Vagina (tissue), 2 donors: ENCODE measurements at places on chromosomes 12 and 14. TPM values are rescaled to one million over a fixed set of nuclear protein-coding genes. Genes with fewer than 3 reads are reported as not detected.

DNA sequence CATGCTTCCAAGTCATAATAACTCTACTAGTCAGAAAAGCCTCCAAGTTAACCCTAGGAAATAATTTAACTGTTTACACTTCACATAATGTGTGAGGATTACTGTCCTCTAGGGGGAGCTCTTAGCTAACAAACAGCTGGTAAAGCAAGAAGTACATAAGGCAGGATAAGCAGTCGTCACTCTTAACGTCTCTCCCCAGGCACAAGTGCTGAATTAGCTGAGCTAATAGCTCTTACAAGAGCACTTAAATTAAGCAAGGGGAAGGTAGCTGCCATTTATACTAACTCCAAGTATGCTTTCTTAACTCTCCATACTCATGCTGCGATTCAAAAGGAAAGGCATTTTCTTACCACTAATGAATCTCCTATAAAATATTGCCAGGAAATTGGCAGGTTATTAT, 79.3 kb upstream of the TSPAN11 start:
- no peak overlapping the region for H3K4me3 ChIP-seq
- H3K4me1 ChIP-seq, result peaks cover 5% of the 10 kb centered on the region
- no peaks in the 10 kb centered on the region for H3K36me3 ChIP-seq
- no peaks in the 10 kb centered on the region for H3K27me3 ChIP-seq
- H3K27ac ChIP-seq, result no peak overlapping the region
- DNase-seq, result no peak

DNA sequence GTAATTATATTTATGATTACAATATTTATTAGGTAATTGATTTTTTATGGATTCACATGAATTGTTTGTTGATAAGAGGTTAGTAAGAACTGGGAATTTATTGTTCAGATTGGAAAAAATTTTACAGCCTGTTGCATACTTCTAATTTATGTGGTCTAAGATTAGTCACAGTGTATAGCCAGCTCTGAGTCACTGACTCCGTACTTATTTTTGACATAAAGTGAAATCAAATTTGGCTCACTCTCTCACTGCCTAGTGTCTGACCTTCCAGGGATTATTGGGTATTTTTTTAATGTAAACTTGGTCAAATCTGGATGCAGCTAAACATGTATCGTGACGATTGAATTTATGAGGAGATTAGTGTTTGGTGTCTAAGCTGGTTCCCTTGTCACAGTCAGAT, 109.3 kb downstream of the PTPRQ start:
- H3K36me3 ChIP-seq, result no peaks in the 10 kb centered on the region
- H3K27ac ChIP-seq, result peak overlapping the region; percentile 10
- H3K4me1 ChIP-seq, result peaks cover 15% of the 10 kb centered on the region

DNA sequence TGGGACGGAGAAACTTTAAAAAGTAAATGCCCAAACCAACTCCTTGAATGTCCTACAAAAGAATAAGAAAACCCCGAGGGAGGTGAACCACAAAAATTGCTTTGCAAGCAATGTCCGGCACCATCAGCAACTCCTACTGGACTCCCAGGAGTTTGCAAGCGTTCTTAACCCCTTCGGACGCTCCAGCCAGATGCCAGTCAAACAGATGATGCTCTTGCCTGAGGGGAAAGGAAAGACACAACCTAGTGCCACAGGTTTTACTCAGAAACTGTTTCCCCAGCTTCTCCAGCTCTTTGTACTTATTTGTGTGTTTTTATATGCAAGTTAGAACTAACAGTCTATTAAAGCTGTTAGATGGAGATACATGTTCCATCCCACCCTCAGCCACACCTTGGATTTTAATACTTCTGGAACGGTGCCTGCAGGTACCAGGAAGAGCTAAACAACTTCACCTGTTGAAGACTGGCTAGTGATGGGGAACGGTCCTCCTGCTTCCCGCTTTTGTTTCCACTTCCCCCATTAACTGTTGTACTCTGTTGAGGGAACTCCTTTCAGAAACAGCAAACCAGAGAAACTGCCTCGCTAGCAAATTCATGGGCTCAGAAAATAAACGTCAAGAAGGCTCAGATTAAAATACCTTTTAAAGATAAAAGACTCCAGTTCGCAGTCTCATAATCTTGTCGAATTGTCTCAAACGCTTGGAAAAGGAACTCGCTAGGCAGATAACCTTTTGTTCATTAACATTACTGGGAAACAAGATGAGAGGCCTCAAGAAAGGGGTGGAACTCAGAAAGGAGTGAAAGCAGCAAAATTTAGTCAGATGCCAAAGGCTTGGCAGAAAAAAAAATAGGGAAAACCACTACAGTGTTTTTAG, 1.1 kb upstream of the FERMT2 start:
- peak overlapping the region; percentile 98 for H3K27ac ChIP-seq
- peak overlapping the region; percentile 89 for H3K4me3 ChIP-seq
- peaks cover 21% of the 10 kb centered on the region for H3K4me1 ChIP-seq
- DNase-seq, result no peak
- H3K36me3 ChIP-seq, result no peaks in the 10 kb centered on the region

DNA sequence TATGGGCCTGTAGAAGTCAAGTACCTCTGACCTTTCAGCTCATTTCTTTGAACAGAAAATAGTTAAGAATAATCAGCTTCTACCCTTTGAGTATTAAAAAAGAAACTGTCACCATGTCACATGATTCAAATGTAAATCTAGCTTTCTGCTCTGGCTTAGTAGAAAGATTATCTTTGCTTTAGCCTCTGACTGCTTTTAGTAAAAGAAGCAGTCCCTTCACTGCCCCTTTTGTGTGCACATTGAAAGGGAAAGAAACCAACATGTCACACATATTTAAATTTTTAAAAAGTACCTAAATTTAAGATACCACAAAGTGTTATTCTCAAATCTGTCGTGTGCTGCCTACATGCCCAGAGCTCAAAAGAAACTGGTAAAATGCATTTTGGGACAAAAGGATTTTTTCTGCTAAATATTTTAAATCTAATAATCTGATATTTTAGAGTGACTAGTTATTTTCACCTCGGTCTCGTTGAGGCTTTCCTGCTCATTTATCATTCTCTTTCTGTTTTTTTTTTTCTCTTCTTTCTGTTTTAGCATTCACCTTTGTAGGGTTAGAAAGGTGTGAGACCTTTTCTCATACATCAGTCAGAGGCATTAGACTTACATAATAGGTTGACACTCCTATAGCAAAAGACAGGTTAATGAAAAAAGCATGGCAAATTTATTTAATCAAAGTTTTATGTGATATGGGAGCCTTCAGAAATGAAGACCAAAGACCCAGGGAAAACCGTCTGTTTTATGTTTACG, 41.3 kb downstream of the SLC16A7 start:
- no peak overlapping the region for H3K4me3 ChIP-seq
- no peak overlapping the region for H3K27ac ChIP-seq
- H3K27me3 ChIP-seq, result no peaks in the 10 kb centered on the region

TAS2R9 gene
- total RNA-seq, result not detected

DNA sequence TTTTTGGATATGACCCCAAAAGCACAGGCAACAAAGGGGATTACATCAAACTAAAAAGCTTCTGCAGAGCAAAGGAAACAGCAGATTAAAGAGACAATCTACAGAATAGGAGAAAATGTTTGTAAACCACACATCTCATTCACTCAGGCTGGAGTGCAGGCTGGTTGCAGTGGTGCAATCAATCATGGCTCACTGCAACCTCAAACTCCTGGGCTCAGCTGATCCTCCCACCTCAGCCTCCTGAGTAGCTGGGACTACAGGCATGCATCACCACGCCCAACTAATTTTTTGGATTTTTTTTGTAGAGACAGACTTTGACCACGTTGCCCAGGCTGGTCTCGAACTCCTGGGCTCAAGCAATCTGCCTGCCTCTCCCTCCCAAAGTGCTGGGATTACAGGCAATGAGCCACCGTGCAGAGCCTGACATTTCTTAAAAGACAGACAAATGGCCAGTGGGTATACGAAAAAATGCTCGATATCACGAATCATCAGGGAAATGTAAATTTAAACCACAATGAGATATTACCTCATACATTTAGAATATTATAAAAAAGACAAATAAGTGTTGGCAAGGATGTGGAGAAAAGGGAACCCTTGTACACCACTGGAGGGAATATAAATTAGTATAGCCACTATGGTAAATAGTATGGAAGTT, 9.8 kb downstream of the NCKAP5L start:
- H3K27me3 ChIP-seq, result no peaks in the 10 kb centered on the region
- peaks cover 20% of the 10 kb centered on the region for H3K4me1 ChIP-seq
- no peak for DNase-seq
- no peak overlapping the region for H3K4me3 ChIP-seq

- DNase-seq, result no peak
- no peak overlapping the region for H3K4me3 ChIP-seq
- no peaks in the 10 kb centered on the region for H3K27me3 ChIP-seq
- H3K27ac ChIP-seq, result no peak overlapping the region
- H3K36me3 ChIP-seq, result no peaks in the 10 kb centered on the region
- no peaks in the 10 kb centered on the region for H3K4me1 ChIP-seq
Measured at GRCh38 chr12:115823635-115824034, 453.9 kb downstream of the MED13L start.

IFNG-AS1 gene
- total RNA-seq, result not detected

DNA sequence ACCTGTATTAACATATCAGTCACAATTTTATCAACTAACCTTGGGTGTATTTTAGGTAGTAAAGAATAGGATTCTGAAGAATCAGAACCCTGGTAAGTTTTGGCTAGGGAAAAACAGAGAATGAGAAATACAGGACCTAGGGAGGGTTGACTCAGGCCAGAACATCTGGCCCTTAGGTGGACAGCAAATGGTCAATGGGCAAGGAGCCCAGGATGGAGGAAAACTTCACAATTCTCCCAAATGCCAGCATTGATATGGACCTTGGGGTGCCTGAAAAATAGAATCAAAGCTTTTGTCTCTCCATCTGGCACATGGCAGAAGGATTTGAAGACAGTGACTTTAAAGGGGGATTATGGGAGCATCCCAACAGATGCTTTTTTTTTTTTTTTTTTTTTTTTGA, 32.7 kb upstream of the PRPF39 start:
- DNase-seq, result no peak
- H3K4me3 ChIP-seq, result no peak overlapping the region
- no peaks in the 10 kb centered on the region for H3K4me1 ChIP-seq
- no peaks in the 10 kb centered on the region for H3K27me3 ChIP-seq
- H3K36me3 ChIP-seq, result no peaks in the 10 kb centered on the region
- H3K27ac ChIP-seq, result no peak overlapping the region

PLBD1 gene
- total RNA-seq, result 29.0 TPM
